ENCODE measurements at places on chromosomes 4 and X.

- DNase-seq: no peak
Observed at GRCh38 chrX:9983846-9984245, 16.7 kb downstream of the CLDN34 start.

DNA sequence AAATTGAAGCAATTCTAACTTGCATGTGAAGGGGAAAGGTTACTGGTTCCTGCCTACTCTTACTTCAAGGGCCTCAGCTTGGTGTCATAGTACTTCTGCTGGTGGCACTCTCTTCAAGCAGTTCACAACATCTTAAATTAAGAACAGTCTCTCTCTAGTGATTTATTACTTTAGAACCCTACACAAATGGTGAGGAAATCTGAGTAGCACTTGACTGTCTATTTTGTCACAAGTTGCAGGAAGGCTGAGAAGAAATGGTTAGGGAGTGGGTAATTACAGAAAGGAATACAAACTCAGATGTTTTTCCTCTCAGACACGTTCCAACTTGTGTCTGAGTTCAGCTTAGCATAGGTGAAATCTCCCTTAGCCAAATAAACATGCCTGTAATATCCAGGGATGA, 242.3 kb upstream of the GRIA3 start:
- no peak for DNase-seq

- DNase-seq: no peak
Observed at GRCh38 chr4:80922941-80923340, 107.6 kb upstream of the BMP3 start.

DNA sequence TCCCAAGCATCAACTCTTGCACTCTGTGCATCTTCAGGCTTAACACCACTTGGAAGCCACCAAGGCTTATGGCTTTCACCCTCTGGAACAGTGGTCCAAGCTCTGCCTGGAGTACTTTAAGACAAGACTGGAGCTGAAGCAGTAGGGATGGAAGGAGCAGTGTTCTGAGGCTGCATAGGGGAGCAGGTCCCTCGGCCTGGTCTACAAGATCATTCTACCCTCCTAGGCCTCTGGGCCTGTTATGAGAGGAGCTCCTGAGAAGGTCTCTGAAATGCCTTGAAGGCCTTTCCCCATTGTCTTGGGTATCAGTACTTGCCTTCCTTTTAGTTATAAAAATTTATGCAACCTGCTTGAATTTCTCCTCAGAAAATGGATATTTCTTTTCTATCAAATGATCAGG, 286.7 kb downstream of the CPXCR1 start:
- DNase-seq: no peak

DNA sequence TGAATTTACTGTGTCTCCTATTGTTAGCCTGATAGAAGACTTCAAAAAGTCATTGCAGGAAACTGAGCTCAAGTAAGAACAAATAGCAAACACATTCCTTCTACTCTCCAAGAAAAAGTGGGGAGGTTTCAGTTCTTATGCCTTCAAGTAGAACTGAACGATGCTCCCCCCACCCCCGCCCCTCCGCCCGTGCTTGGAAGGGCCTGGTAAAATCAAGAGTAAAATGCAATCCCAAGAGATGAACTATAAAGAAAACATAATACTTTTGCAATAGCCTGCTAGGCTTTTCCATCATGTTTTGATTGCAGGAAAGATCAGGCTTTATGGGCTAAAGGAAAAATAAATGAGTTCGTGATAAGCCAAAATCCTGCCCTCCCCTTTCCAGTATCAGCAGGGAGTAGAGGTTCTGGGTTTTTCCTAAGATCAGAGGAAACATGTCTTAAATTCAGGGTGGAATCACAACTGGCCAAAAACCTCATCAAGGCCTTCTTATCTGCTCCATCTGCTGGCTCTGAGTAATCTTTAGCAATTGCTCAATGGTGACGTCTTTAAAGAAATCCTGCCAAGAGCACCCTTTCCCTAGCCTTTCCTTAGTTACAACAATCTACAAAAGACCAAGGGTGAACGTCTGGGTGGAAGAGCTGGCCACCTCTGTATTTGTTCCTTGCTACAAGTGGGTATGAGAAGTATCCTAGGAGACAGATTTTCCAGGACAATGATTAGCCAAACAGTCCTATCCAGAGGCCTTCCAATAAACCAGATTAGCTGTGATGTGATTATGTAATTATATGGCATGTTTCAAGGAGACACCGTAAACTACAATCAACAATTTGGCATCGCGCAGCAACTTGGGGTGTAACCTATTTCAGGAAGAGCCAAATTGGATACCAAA, 66.3 kb upstream of the FAM9C start:
- DNase-seq: no peak

DNA sequence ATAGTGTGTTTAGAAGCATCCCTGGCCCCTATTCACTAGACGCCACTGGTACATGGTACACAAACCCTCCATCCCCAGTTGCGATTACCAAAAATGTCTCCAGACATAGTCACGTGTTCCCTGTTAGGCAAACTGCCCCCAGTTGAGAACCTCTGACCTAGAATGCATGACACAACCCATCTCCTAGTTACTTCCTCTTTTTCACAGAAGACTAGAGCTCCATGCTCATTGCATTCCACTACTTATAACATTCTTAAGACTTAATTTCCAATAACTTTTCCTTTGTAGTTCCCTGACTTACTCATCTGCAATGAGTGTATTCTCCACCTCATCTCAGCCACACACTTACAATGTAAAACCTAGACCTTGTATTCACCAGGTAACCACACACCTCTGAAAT, 68.6 kb downstream of the PRSS12 start:
- no peak for DNase-seq

DNA sequence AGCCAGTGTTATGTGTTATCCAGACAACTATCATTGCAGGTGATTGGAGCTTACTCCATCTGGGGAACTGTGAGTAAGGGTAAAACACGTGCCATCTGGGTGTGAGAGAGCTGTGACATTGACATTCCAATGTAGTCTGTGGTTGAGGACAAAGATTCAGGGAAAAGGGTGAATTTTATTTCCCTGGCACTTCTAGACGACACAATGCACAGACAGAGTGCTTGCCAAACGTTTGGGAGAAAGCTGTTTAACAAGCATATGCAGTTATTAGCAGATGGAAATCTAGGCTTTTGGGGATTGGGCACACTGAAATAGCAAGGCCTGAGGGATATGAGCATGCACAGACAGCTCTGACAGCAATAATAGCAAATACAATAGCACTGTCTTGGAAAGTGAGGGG, 21.3 kb upstream of the CTSO start:
- DNase-seq: no peak

GRCh38 chrX:109600237-109600651, 24.7 kb downstream of the KCNE5 start:
- DNase-seq: no peak

DNA sequence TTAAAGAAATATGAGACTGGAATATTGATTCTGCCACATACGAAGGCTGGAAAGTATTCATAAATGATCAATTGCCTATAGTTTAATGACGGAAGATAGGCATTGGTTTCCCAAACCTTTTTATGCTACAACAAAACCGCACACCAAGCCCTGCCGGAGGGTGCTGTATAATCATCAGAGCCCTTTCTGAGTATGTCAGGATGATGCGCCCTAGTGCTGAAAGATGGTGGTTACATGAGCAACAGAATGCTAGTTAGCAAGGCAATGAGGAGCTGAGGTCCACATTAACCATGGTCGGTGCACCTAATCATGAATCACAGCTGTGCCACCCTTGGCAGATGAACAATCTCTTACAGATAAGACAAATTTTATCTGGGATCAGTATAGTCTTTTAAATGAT, 491.1 kb downstream of the PACRGL start:
- no peak for DNase-seq

DNA sequence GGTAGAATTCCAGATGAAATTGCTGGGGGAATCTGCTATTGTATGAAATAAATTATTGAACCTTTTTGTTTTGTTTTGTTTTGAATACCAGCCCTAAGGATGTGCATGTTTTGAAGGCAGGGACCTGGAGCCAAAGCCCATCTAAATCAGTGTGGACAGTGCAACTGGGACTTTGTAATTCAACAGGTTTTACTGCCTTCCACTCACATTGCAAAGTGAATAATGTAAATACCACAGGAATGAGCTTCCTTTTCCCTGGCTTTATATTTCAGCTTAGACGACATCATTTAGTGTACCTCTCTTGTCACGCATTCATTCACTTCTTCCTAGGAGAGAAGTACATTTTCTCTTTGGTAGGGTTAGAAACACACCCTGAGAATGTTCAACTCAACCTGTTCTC, 795.0 kb downstream of the CENPC start:
- no peak for DNase-seq

DNA sequence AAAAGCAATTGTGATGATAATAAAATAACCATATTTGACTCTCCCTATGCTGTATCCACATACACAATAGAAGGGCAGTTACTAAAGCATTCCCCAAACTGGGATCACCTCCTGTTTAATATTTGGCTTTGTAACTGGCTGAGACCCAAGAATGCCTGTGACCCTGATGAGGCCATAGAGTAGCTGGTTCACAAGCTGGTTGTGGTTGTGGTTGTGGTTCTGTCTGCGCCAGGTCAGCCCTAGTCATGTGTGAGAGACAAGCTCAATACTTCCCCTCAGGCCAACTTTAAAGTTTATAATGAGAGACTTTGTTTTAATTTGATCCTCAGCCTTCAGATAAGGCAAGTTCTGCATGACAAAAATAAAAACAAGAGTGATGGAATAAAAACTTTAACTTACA, 209.9 kb downstream of the PARM1 start:
- DNase-seq: no peak

DNA sequence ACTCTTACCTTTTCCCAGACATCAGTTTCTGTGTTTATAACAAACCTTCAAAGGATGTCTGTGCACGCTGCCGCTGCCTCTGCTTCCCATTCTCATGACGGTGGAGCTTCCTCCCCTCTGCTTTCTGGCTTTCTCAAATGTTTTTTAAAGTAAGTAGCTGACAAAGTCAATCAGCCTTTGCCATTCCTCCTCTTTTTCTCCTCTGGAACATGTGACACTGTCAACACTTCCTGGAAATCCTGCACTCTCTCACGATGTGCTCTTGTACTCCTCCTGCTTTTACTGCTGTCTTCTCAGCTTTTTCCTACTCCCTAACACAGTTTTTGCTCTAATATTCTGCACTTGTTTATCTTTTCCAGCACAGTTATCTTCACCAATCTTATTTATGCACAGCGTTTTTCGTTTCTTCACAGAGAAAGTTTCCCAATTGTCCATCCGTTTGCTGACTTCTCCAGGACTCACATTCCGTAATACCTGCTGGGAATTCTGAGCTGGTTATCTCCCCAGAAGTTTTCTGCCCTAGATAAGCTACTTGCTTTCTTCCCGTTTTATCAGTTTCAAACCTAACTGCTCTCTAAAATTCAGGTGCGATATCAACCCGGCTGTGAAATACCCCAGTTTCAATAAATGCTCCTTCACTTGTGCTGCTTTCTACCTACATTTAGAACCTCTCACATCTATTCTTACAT, 465.6 kb upstream of the AGA start:
- DNase-seq: no peak

GRCh38 chr4:152485726-152486276, 50.1 kb downstream of the FBXW7 start:
- DNase-seq: no peak

DNA sequence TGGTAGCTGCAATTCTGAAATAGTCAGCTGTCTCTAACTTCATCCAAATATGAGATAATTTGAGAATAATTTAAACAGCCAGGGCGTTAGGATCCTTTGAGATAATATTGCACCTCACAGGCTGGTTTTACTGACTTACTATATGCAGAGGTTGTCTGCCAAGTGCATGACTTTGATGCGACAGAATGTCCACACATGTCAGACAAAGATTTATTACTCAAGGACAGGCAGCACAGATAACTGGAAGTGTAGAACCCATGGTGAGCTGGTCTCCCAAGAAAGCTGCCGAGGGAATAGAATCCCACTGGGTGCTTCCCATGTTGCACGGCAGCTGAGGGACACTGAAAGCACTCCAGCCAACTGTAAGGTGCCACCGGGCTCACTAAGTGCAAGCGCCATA, 166.2 kb upstream of the GALNTL6 start:
- no peak for DNase-seq

DNA sequence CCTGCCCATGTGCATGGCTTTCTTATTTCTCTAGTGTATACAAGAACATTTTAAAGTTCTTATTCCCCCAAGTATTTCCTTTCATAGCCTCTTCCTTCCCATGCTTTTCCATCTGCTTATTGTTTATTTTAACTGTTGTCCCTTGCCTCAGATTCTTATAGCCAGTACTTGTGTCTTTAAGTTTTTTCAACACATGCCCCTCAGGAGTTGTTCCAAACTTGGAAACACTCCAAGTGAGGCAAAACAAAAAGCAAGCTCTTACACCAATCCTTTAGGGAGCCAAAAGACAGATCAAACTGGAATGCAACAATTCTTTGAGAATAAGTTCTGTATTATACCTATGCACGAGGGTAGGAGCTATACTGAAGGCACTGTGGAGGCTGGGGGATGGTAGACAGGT, 222.0 kb upstream of the STK26 start:
- DNase-seq: no peak

- DNase-seq: no peak
Observed at GRCh38 chrX:49877397-49878101, 1.7 kb upstream of the USP27X start.

DNA sequence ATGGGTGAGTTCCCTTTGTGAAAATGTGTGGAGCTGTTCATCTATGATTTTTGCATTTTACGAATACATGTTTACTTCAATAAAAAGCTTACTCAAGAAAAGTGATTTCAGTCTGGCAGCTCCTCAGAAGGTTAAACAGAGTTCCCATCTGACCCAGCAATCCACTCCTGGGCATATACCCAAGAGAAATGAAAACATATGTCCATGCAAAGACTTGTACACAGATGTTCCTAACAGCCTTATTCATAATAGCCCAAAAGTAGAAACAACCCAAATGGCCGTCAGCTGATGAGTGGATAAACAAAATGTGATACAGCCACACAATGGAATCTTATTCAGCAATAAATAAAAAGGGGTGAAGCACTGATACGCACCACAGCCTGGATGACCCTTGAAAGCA, 20.8 kb downstream of the CLCN4 start:
- no peak for DNase-seq

DNA sequence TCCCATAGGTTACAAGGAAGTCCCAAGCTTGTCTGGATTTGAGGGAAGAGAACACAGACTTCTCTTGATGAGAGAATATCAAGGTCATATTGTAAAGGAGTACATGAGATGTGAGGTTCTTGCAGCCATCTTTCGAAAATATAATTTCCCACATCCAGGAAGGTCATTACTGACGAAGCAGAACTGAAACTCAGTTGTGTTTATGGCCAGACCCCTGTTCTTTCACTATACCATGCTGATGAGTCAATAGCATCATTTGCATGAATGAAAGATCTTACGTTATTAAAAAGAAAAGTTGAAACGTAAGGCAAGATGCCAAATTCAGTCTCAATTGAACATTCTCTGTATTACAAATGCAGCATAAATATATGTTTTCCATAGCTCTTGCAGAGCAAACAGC, 14.2 kb upstream of the CCDC149 start:
- no peak for DNase-seq

Measured in stimulated activated CD4-positive, alpha-beta T cell treated with anti-CD3 and anti-CD28 coated beads, Interleukin-1b, Interleukin-23, amount 100 ng/mL, for 1 hour (primary cell).